ENCODE measurements at places on chromosomes 12 and 14.
A peak's percentile ranks its signal among the peaks of the same experiment; 100 is the strongest.

- DNase-seq: no peak
Measured at GRCh38 chr12:81211306-81211705, 133.4 kb downstream of the ACSS3 start.

- DNase-seq: no peak
Measured at GRCh38 chr12:3747976-3748619, 4.8 kb downstream of the CRACR2A start.

GRCh38 chr14:96089401-96089800 is 50.2 kb downstream of the C14orf132 start:
- no peak for DNase-seq

DNA sequence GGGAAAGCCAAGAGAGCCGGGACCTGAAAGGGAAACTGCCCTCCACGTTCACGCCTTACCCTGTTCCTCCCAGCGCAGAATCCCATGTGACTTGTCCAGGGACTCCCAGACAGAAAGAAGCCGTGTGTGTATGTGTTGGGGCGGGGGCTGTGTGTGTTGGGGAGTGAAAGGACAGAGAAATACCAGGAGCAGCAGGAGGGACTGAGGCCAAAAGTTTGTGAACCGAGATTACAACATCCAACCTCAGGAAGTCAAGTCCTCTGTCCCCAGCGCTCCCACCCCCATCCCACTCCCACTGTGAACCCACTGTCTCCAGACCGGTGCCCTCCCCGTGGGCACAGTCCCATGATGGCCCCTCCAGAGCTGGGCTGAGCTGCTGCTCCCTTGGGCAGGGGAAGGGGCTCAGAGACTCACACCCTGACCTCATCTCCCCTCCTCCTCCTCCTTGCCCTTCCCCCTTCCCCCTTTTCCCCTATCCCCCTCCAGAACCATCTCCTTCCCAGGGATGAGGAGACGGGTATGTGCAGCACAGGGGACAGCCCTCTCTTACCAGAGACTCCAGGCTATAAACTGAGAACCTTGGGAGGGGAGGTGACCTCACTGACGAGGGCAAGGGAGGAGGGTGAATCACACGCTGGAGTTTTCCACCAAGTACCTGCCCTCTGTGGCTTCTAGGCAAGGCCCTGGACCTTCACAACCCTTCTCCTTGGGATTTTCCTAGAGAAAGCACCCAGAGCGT is at the start of gene SLC6A12:
Gene SLC6A12, minus strand, starts transcription at position 155 of the 739 bp plus-strand sequence. CDS start 4,171 bp downstream, outside the sequence.
- no peak for DNase-seq

- no peak for DNase-seq
Measured at GRCh38 chr14:60915781-60916180, 65.1 kb downstream of the TRMT5 start.

DNA sequence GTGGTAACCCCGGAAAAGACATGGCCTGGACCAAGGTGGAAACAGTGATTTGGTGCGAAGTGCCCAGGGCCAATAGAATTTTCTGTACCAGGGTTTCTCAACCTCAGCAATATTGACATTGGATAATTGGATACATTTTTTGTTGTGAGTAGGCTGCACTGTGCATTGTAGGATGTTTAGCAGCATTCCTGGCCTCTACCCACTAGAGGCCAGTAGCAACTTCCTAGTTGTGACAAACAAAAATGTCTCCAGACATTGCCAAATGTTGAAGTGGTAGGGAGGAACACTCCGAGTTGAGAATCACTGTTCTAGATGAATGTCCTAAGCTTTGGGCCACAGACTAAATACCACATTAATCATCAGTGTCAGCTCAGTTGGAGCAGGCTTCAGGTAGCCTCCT is 6.2 kb upstream of the CGRRF1 start:
- DNase-seq: no peak

GRCh38 chr14:43625294-43625693 is 881.8 kb downstream of the FSCB start:
- DNase-seq: no peak

- no peak for DNase-seq
Measured at GRCh38 chr12:75565795-75566194, 54.4 kb upstream of the KRR1 start.

DNA sequence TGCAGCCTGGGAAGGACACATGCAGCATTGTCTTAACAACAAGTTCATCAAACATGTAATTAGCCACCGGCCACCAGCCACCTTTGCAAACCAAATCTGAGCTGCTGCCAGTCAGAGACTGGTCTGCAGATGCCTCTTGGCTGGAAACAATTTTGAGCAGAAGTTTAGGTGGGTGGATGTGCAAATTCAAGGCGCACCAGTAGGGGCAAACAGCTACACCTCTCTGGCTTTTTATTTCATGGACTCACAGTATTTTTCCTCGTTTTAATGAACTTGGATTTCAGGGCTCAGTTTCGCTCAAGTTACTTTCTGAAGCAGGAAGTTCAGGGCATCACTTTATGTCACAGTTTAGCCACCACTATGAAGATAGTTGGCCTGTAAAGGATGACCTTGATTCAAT is 94.3 kb downstream of the OTX2 start:
- no peak for DNase-seq

- peak; percentile 55 for DNase-seq
Measured at GRCh38 chr12:38138225-38139221, 178.1 kb upstream of the ALG10B start.

DNA sequence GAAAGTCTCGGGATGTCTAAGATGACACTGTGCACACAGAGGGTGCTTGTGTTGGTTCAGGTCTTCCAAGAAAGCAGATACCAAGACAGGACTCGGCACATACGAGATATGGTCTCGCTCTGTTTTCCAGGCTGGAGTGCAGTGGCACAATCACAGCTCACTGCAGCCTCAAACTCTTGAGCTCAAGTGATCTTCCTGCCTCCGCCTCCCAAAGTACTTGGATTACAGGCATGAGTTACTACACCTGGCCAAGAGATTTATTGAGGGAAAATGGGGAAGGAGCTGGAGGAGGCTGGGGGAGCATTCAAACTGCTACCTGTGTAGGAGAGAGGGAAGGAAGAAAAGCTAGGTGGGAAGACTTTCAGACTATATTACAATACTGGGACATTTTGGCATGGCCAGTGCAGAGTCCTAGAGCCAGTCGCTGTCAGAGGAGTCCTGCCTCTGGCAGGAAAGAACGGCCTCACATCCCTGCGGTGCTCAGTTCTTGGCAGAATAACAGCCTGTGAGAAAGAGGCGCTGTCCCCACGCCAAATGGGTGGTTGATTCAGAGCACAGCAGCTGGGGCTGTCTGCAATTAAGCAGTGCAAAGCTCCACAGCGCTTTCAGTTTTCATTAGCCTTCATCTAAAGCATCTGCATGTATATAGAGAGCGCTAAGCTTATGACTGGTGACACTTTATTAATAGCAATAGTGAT is 18.3 kb downstream of the SLC17A8 start:
- DNase-seq: no peak

GRCh38 chr12:32917094-32917611 is 20.6 kb upstream of the PKP2 start:
- no peak for DNase-seq

DNA sequence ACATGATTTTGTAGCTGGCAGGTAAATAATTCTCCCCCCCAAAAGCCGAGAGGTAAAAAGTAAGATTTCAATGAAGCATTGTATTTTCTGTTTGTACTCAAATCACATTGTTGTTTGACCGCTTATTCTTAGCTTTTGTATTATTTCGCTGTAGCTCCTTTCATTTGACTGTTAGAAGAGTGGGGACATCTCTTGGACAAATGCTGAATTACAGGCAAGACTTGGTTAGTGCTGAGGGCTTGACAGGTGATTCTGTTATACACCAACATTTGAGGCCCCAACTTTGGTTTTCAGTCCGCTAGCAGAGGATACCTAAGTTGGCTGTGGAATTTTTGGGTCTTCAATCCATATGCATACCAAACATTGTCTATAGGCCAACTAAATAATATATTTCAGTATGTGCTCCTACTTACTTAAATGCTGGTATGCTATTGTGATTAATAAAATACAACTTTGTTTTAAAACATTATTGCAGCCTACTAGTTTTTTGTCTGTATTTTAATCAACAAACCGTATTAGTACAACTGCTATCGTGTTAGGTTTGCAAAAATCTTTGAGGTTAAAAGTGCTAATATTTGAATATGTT is 102.2 kb downstream of the ERC1 start:
- no peak for DNase-seq

- DNase-seq: no peak
Measured at GRCh38 chr12:100826323-100826722, 31.7 kb downstream of the ANO4 start.

DNA sequence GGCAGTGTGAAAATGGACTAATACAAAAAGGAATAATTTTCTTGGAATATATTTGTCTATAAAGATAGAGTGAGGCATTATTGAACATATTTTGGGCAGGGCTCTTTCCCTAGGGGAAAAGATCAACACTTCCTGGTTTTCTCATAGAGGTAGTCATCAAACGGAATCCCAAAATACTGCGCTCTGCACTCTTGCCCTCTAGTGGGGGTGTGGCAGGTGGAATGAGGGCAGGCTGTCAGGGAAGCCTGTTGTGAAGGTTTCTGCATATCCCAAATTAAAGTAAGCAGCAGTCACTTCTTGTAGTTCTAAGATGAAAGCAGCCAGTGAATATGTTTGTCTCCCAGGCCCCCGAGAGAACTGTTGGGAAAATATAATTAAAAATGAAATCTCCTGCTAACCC is 666.8 kb upstream of the TMEM132C start:
- no peak for DNase-seq

DNA sequence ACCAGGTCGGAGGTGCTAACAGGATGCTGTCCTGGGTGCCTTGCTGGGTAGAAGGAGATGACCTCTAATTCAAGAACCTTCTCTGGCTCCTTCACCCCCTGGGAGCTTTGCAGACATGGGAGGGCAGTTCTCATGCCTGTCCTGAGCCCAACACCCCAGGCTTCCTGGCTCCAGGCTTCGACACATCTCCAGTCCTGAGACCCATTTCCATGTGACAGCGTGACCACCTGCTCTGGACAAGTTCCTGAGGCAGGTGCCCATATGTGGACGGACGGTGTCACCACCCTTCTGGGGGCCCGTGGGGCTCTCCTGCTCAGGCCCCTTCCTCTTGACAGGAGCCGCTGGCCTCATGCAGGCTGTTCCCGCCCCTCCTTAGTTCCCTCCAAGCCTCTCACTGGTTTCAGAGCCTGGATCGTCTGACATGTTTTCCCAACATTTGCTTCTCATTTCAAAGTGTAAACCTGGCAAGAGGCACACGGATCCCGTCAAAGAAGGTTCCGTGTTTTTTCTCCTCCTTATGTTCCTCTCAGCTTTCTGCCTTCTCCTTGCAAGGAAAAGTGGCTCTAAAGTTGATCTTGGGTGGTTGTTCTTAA is 291.9 kb upstream of the RTL1 start:
- no peak for DNase-seq

GRCh38 chr12:90833228-90833627 is 121.7 kb downstream of the CCER1 start:
- no peak for DNase-seq

DNA sequence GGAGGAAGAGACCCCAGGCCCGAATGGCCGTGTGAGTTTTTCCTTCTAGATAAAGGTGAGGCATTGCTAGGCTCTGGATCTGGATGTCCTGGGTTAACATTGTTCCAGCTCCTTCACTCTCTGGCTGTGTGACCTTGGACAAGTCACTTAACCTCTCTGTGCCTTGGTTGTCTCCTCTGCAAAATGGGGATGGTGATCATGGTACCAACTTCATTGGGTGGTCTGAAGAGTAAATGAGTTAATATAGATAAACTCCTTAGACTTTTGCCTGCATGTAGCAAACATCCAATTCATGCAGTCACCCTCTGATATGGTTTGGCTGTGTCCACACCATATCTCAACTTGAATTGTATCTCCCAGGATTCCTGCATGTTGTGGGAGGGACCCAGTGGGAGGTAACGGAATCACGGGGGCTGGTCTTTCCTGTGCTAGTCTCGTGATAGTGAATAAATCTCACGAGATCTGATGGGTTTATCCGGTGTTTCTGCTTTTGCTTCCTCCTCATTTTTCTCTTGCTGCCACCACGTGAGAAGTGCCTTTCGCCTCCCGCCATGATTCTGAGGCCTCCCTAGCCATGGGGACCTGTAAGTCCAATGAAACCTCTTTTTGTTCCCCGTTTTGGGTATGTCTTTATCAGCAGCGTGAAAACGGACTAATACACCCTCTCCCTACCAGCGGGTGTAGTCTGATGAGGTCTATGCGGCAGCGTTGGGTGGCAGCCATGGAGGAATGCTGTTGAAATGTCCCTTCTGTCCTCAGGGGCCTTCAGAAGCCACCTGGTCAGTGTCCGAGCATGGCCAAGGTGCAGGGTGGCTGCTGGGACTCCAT is 256.1 kb downstream of the GLT1D1 start:
- DNase-seq: no peak

DNA sequence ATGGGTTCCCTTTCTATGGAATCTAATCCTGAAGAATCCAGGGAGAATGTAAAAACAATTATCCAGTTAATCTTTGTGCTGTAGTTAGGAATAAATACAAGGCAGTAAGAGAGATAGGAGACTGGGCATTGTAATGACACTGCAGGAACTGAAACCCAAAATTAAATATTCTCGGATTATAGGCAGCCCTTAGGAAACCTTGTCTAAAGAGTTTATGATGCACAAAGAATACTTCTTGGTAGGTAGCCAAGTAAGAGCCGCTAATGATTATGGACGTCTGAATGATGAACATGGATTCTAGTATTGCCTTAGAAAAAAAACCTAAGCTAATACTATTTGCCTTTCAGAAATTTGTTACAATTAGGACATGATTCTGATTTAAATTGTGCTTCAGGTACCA is 165.4 kb upstream of the LRIG3 start:
- DNase-seq: no peak

DNA sequence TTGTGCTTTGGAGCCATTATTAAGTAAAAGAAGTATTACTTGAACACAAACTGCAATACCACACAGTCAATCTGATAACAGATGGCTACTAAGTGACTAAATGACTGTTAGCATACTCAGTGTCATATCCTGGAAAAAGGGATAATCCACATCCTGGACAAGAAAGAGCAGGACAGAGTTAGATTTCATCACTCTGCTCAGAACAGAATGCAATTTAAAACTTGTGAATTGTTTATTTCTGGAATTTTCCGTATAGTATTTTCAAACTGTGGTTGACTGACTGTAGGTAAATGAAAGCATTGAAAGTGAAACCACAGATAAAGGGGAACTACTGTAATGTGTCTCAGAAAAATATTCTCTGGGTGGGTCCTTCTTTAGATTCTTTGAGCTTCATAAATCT is 458.8 kb downstream of the TMEM117 start:
- no peak for DNase-seq

GRCh38 chr12:69163681-69164362 is 75.5 kb upstream of the CPSF6 start:
- no peak for DNase-seq

DNA sequence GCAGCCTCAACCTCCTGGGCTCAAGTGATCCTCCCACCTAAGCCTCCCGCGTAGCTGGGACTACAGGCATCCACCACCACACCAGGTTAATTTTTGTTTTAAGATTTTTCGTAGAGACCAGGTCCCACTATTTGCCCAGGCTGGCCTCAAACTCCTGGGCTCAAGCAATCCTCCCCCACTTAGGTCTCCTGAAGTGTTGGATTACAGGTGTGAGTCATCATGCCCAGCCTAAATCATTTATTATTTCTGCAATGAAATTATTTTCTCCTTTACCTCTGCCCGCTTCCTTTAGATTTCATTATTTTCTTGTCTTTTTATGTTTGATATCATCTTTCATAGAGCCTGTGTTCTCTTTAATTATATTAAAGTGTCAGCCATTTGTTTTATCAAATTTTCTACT is 165.2 kb upstream of the OTX2 start:
- no peak for DNase-seq

GRCh38 chr14:101965770-101966722 is 1.7 kb downstream of the DYNC1H1 start:
- DNase-seq: no peak

GRCh38 chr14:56247495-56248200 is 129.4 kb downstream of the PELI2 start:
- no peak for DNase-seq
